ENCODE measurements at places on chromosomes 4 and X.
A peak's percentile ranks its signal among the peaks of the same experiment; 100 is the strongest.

- no peak for DNase-seq
Measured at GRCh38 chrX:78124307-78124706, 15.1 kb downstream of the TAF9B start.

DNA sequence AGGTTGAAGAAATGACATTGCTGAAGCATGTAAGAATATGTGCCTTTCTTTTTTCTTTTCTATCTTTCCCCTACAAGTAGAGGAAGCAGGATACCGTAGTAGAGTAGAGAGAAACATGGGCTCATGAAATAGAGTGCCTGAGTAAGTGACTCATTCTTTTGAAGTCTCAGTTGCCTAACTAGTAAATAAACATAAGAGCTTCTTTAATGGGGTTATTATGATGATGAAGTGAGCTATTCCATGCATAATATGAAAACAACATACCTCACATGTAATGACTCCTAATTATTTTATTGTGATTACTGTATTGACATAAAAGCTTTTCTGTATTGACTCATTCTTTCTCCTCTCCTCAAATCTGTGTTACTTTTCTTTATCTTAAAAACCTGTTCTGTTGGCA lies 1538.2 kb downstream of the TECRL start:
- no peak for DNase-seq

DNA sequence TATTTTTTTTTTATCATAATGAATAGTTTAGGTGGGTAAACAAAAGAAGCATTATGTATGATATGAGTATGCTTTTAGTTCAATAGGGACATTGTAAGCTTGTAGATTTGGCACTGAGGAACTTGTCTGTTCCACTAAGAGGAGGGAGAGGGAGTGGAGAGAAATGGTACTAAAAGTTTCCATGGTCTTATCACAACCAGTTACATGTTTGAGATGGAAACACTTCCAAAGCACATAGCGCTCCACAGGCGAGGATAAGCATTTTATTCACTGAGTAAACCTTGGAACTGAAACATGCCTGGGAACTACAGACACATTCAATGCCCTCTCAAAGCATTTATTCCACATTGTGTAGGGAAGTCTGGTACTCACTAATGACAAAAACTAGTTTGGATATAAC lies 15.5 kb downstream of the MYOZ2 start:
- DNase-seq: no peak

DNA sequence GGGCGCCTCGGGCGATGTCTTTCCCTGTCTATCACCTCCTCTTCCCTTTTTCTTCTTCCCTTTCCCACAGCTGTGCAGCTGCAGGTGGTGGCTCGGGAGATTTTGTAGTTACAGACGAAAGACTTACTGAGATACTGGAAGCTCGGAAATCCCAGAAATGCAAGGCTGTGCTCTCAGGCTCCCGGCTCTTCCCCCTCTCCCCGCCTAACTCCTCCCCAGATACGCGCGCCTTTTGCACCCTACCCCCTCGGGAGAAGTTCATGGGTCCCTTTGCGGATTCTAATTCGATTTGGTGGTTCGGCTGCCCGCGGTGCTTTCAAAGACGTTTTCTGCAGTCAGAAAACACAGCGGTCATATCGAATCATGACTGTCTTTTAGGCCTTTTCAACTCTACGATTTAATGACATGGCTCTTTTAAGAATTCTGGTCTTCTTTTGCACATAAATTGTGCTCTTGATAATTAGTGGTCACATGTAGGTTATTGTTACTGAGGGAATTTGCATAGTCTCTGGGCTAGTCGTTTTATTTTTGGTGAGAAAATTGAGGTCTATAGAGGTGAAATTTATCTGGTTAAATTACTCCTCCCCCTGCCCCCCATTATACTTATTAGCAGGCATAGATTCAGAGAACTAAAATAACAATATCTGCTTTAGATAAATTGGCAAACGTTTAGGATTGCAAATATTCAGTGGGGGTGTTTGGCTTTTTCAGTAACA lies 1.6 kb downstream of the SEPTIN11 start:
- no peak for DNase-seq

DNA sequence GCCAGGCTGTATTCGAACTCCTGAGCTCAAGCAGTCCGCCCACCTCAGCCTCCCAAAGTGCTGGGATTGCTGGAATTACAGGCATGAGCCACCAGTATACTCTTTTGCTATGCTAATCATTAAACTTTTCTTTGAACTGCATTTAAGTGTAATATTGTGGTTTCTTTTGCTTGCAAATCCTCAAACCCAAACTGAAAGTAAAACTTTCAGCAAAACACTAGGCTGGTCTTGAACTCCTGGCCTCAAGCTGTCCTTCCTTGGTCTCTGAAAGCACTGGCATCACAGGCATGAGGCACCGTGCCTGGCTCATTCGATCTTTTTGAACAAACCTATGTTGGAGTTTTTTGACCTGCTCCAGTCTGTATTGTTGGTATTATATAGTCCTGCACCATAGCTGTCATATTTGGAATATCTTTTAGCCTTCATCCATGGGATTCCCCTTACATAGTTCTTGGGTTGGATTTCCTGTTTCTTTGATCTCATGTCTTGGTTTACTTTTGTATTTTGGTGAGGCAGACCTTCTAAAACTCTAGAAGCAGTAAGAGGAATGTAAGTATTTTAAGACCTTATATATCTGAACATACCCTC lies 34.1 kb downstream of the MOB1B start:
- no peak for DNase-seq

DNA sequence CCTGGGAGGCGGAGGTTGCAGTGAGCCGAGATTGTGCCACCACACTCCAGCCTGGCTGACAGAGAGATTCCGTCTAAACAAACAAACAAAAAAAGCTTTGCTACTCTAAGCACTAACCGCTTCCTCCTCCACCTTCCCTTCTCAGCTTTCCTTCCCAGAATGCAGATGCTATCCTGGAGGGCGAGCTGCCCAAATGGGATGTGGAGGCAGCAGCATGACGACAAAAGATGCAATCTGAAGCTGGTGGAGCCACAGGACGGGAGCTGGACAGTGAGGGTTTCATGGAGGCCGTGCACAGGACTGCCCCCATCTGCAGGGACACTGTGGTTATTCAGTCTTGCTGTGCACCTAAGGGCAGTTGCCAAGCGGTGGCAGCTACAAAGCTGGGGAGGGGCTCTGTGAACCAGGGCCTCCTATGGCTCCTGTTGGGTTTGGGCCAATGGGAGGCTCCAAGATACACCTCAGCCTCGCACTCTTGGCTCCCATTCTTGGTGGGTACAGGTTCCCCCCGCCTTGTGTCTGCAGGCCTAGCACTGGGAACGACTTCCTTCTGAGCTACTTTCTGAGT lies 47.4 kb downstream of the WDR1 start:
- peak; percentile 78 for DNase-seq

GRCh38 chr4:105461221-105461620 lies 12.6 kb downstream of the PPA2 start:
- DNase-seq: no peak

GRCh38 chr4:69717778-69718177 lies 42.6 kb downstream of the SULT1B1 start:
- no peak for DNase-seq

- no peak for DNase-seq
Measured at GRCh38 chr4:184331268-184331995, 113.8 kb upstream of the ENPP6 start.

DNA sequence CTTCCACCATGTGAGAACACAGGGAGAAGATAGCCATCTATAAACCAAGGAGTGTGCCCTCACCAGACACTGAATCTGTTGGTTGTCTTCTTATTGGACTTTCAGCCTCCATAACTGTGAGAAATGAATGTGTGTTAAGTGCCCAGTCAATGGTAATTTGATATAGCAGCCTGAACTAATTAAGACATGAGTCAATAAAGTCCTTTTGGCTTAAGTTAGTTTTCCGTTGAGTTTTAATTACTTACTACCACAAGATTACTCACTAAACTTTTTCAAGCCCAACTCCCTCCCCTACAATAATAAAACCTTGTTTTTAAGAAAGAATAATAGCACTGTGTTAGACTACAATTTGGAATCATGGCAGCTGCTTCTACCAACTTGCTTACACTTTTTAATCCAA lies 324.2 kb downstream of the PCDH19 start:
- DNase-seq: no peak

- DNase-seq: no peak
Measured at GRCh38 chr4:145406970-145407369, 74.7 kb upstream of the SMAD1 start.

DNA sequence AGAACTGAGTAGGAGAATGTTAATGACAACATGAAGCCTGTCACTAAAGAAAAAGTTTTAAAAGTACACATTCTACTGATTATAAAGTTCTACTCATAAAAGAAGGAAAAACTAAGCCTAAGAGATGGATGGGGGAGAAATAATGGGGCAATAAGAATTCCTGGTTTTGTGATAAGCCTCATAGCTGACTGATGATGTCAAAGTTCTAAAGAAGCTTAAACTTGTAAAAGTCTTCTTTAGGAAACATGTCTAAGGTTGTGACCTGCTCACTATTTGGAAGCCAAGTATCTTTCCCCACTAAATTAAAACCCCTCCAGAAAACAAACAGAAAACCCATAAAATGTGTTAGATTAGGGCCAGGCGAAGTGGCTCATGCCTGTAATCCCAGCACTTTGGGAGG lies 232.9 kb upstream of the GIMD1 start:
- DNase-seq: no peak

- no peak for DNase-seq
Measured at GRCh38 chr4:155954118-155954685, 536 bp upstream of the CTSO start.

DNA sequence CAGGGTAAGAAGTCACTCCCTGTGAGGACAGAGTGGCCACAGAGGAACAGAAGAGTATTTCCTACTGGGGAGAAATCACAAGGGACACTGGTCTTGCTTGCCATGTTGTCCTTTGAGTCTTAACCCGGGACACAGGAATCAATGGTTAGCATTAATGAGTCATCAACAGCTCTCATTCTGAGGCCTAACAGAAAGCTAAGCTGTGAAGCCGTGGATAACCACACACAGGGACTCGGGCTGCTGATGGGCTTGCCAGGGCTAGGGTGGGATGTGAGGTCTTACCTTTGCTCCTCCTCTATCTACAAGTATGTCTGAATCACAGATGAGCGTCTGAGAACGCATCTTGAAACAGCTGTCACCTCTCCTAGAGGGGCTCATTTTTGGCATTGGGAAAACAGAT lies 22.2 kb downstream of the HELT start:
- no peak for DNase-seq

DNA sequence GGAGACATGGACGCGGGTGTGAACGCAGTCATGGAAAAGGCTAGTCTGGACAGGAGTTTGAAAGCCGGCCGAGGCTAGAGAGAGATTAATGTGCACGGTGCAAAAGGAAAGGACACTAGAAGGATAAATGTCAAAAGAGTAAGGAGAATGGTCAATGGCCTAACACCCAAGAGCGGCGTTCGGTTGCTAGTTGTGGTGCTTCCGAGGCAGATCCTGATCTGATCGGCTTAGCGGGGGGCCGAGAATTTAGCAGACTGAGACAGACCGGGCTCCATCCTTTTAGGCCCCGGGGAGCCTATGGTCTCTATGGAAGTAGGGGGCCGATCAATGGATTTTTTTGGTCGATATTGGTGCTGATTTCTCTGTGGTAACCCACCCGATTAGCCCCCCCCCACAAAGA lies 6.9 kb downstream of the GAGE10 start:
- no peak for DNase-seq

DNA sequence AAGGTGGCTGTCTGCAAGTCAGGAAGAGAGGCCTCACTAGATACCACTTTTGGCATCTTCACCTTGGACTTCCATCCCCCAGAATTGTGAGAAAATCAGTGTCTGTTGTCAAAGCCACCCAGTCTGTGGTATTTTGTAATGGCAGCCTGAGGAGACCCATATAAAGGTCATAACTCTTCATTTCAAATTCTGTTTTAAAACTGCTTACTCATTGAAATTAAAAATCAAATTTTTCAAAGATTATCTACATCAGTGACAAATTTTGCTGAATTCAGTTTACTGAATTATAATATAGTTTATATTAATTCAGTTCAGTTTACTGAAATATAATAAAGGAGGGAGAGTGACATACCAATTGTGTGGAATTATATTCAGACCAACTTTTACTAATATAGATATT lies 133.1 kb upstream of the IL15 start:
- no peak for DNase-seq

DNA sequence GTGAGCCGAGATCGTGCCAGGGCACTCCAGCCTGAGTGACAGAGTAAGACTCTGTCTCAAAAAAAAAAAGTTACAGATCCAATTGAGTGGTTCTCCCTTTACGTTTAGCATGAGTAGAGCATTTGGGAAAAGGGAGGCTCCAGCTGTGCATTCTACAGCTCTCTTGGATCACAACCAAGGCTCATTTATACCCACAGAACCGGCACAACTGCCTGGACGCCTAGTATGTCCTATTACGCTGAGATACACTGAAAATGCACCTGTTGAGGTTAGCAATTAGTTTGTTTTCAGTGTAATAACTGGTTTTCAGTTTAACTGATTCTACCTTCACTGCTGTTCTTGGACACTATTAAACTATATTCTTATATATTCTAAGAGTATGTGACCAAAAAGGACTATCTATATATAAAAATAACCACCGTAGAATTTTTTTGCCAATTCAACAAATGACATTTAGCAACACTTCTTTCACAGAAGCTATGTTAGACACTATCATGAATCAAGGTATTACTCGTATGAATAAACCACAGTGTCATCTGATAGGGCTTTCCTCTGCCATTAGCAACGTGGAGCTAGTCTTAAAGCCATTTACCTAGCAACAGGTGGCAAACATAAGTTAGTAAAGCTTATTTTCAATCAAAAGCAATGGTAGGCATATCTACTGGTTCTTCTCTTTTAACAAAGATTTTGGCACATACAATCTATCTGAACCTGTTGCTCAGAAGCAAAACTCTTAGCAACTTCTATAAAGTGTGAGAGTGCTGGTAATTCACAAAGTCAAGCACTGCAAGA lies 3.6 kb downstream of the OTUD4 start:
- DNase-seq: no peak

DNA sequence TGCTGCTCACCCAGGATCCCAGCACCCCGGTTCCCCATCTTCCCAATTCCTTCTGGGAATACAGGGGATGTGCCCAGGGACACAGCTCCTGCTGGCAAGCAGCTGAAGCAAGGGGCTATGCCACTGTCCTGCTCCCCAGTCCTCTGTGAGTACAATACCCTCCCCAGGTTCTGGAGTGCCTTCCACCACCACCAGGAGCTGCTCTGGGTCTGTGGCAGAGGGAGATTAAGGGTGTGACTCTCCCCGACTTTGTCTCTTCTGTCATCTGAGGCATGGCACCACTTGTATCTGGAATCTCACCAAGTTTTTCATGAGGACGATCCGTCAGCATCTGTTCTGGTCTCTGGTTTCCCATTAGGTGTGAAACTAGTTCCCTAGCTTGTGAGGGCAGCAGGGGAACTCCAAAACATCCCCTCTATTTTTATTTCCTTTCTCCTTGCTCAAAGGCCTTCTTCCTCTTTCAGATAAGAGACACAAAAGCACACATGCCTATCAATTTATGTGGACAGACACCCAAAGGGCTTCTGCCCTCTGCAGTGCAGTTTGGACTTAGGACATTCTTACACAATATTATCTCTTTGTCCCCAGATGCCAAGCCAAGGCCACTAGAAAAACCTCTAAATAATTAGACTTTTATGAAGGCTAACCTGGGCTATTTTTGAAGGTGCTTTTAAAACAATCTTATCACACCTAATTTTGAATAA lies 26.8 kb downstream of the MGST2 start:
- DNase-seq: no peak
